NCI-H2107 (cell line): ENCODE measurements at places on chromosomes 5 and 9.

DNA sequence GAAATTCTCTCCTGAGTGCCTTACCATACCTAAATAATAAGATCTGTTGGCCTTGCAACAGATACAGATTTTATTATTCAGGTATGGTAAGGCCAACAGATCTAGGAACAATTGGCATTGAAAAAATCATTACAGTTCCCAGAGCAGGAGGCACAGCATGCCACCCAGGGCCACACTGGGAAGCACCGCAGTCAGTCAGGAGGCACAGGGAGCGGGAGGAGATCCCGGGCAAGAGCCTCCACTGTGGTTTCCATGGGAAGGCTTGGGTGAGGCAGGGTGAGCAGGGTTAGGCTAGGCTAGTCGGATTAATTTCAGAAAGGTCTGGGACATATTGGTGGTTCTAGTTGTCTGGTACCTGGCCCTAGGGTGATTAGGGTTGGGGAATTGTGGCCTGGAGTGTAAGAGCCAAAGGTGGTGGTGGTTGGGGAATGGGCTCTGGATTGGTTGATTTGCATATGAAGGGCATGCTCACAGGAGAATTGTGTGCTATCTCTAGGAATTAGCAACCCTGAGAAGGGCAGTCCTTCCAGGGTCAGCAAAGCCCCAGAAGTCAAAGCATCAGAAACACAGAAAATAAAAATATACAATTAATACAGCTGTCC, 111.4 kb downstream of the PDE8B start:
- DNase-seq, result no peak

GRCh38 chr5:14728459-14728938, 64.0 kb downstream of the OTULIN start:
- DNase-seq, result no peak

GRCh38 chr5:13987843-13988464, 43.5 kb upstream of the DNAH5 start:
- peak; percentile 75 for DNase-seq

- no peak for DNase-seq
These were observed 82.5 kb downstream of the SPRY4 start for GRCh38 chr5:142242272-142242671.

- no peak for DNase-seq
These were observed 7.0 kb upstream of the WHRN start for GRCh38 chr9:114511978-114512874.

DNA sequence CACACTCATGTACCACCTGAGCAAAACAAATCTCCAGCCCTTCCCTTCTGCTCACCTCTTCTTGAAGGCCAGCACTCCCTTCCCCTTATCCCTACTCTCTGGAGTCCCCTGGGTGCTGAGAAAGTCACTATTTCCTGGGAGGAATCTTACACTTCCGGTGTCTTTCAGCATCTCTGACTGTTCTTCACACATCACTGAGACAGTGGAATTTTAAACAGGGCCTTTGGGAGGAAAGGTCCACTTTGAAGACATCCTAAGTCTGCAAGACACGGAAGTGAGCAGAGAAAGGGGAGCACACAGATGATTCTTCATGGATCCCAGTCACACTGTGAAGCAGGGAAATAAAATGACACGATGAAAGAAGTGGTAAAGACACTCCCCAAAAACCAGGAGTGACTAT, 25.6 kb downstream of the FRMD3 start:
- DNase-seq, result no peak

DNA sequence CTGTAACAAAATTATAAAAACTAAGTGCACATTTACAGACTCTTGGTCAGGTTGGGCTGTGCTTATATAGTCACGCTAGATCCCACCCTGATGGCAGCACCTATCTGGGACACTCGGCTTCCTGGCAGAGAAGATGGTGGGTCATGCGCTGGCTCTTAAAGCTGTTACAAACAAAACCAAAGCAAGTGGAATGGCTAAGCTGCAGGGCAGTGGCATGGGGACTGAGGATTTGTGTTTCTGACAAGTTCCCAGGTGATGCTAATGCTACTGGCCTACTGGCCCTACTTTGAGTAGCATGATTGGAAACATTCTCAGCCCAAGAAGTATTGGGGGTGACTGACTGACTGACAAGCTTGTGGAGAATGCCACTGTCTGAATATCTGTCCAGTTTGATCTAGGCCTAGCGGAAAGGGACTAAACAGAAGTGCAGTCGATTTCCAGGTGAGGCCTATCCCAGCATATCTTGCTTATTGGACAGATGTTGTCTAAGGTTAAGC, 8.3 kb downstream of the BTF3 start:
- no peak for DNase-seq

- no peak for DNase-seq
These were observed 65.1 kb downstream of the DAP start for GRCh38 chr5:10695759-10696543.

DNA sequence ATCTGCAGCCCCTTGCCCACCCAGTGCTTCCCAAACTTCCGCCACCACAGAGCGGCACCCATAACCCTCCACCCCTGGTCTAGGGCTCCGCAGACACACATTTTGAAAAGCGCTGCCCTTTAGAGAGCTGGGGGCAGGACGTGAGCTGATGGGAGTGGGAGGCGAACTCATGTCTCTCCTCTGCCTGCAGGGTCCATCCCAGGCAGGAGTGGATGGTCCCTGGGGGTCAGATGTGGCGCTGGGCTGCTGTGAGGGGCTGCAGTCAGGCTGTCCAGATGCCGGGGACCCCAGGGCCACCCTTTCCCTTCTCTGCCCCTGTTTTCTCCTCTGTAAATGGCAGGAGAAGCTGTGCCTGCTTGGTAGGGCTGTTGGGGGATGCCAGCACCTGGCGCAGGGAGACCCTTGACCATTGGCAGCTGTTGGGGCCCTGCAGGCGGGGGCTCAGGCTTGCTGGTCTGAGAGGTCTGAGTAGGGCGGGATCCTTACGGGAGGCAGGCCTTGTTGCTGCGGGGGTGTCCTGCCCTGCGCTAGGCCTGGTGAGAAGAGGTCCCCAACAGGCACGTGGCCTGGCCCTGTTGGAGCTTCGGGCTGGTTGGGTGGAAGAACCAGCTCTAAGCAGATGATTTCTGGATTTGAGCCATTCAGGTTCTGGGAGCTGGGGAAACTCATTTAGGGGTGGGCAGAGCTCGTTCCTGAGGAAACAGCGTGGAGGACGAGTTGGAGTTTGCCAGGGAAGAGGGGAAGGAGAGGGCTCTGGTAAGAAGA, 10.3 kb upstream of the RNU6ATAC start:
- no peak for DNase-seq

DNA sequence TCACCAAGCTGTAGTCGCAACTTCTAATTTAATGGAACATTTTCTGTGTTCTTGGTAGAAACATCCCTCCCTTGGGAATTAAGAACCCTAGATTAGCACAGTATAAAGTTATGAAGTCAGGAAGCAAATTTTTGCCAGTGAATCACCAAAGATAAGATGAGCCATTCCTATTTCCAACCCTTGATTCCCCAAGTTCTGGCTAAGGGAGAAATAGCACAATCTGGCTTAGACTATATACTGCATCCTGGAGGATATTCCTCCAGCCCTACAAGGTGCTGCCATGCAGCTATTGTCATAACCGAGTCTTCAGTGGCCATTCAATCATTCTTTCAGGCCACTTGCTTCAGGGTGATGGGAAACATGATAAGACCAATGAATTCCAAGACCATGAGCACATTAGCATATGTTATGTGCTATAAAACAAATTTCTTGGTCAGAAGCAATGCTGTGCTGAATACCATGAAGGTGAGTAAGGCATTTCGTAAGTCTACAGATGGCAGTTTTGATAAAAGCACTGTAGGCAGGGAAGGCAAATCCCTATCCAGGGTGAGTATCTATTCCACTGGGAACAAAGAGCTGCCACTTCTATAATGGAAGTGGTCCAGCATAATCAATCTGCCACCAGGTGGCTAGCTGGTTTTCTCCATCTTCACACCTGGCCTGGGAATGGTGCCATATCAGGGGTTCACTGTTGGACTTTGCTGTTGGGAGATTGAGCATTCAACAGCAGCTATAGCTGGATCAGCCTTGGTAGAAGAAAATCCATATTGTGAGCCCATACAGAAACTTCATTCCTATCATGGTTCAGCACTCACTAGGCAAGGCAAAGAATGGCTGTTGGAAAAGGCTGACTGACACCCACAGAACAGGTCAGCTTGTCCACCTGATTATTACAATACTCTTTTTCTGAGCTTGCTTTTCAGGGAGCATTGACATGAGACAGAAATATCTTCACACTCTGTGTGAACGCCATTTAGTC, 19.6 kb upstream of the ARL15 start:
- no peak for DNase-seq

DNA sequence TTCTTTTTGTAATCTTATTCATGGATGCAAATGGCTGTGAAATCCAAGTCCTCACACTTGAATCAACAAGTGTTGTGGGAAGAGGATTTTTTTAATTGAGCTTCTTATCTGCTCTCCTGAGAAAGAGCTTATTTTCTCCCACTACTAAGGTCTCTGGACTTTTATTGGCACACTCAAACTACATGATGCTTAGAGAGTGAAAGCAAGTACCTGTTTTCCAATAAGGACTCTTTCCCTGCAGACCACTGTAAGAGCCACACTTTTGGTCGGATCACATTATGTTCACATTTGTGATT, 546.4 kb upstream of the ARRDC3 start:
- no peak for DNase-seq

DNA sequence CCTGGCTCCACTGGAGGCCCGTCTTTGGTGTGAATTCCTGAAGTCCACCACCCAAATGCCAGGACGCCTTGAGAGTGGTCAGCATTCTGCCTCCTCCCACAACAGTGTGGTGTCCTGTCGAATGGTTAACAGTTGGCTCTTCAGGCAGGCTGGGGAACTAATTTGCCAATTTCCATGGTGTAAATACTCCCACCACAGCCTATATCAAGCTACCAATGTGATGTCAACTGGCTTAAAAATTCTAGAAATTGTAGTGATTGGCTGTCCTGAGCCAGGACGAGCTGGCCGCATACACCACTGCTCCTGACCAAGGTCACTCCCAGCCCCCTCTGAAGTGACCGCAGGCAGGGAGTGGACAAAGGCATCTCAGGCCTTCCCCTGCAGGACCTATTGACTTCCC, 11.1 kb downstream of the UNC5A start:
- no peak for DNase-seq

GRCh38 chr5:83510260-83510659, 38.7 kb downstream of the VCAN start:
- no peak for DNase-seq

DNA sequence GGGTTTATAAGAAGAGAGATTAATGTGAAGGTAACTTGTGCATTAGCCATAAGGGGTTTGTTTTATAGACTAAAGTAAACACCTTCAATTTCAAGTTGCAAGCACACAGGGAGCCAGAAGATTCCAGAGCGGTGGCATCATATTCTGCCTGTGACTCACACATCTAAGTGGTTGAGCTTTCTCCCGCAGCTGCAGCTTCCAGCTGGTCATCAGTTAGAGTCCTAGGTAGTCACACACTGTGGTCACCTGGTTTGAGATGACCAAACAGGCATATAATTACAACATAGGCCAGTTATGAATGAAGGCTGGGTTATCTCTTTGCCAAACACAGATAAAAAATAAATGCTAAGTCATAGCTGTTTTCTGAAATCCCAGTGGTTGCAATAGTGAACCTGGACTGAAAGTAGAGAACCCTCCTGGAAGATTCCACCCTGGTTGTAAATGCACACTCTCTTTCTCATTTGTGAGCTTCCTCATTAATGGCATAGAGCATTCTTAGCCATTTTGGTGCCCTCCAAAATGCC, 171.3 kb downstream of the GDNF start:
- DNase-seq, result peak; percentile 51

- no peak for DNase-seq
These were observed 23.0 kb downstream of the EPB41L4B start for GRCh38 chr9:109297899-109298298.

- DNase-seq, result no peak
These were observed 116.0 kb downstream of the NMUR2 start for GRCh38 chr5:152288917-152289595.

DNA sequence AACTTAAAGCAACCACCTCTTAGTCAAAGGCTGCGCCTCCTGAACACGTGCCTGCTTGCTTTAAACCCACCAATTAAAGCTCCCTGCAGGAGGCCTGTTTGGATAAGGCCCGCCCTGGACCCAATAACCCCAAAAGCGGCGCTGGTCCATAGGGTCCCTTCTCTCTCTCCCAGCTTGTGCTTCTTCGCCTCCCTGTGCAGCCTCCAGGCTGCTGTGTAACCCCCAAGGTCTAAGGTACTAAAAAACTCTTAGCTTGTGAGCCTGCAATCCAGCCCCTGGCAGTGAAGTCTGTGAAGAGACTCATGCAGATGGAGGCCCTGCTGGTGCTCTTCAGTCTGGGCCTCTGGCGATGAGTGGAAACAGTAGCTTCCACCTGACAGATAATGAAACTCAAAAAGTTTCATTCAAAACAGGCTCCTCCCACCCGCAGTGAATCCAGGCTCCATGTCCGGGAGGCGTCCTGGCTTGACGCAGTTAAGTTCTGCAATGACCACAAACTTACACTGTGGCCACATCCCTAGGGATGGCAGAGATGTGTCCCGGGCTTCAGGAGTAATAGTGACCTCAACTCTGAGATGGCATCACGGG, 97.3 kb downstream of the PRRT1B start:
- no peak for DNase-seq

DNA sequence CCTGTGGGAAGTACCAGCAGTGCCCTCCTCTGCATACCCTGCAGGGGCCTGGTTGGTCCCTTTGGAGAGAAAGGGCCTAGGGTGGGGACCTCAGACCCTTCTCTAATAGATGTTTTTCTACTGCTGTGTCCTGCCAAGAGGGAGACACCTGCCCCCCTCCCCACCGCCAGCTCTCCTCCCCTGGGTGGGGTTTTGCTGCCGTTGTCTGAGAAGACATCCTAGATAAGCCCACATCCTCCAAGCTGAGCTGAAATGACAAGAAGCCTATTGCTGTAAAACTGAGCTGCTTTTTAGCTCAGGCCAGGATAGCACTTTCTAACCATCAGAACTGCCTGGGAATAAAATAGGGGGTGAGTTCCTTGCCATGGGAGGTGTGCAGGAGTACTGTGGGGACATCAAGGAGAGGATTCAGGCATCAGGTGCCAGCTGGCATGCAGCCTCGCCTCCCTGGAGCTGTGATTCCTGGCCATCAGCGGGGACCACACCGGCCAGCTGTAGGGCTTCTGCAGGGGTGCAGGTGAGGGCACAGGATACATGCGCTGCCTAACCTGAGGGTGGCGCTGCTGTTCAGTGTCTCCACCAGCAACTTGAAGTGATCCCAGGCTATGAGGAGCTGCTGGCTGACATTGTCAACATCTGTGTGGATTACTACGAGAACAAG, 37.9 kb downstream of the CYFIP2 start:
- DNase-seq, result no peak

- DNase-seq, result no peak
These were observed 6.7 kb upstream of the TMEM252 start for GRCh38 chr9:68547417-68547816.

DNA sequence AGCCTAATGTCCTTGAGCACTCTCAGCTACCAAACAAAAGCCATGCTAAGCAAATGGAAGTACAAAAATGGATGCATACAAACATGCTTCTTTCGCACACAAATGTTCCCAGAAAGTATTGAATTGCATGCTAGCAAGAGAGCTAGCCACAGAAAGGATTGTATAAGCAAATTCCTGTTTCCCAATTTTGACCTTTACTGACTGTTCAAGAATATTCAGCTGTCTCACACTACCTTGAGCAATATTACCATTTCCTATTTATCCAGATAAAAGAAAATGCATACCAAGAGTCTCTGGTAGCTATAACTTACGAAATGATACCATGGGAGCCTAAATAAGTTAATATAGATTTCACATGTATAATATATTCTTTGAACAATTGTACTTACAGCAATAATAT, 264.6 kb downstream of the TMEM167A start:
- DNase-seq, result no peak

GRCh38 chr5:156543348-156544145, 216.6 kb downstream of the SGCD start:
- no peak for DNase-seq
